ENCODE measurements at places on chromosomes 6 and 20.

DNA sequence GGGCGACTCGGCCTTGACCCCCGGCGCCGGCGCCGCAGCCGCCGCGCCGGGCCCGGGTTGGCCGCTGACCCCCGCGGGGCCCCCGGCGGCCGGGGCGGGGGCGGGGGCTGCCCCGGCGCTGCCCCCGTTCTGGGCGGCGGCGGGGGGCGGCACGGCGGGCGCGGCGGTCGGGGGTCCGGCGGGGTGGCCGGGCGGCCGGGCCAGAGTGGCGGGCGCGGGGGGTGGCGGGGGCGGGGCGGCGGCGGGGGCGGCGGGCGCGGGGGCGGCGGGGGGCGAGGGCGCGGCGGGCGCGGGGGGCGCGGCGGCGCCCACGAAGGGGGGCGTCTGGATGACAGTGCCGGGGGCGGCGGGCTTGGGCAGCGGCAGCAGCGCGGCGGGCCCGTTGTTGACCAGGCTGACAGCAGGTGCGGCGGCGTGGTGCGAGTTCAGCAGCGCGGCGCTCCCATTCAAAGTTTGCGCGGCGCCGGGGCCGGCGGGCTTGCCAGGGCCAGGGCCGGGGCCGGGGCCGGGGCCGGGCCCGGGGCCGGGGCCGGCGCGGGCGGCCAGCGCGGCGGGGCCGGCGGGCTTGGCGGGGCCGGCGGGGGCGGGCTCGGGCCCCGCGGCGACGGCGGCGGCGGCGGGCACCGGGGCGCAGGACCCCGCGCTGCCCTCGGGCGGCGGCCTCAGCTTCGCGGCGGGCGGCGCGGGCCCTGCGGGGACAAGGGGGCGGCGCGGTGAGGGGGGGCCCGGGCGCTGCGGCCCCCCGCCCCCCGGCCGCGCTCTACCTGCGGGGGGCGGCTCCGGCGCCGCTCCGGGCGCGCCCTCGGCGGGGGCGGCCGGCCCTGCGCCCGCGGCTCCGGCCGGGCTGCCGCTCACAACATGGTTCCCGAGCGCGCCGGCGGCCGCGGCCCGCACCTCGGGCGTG, 659 bp downstream of the TAF4 start:
- no peak for DNase-seq

GRCh38 chr20:50926530-50926929, 4.7 kb downstream of the ADNP start:
- DNase-seq: no peak

DNA sequence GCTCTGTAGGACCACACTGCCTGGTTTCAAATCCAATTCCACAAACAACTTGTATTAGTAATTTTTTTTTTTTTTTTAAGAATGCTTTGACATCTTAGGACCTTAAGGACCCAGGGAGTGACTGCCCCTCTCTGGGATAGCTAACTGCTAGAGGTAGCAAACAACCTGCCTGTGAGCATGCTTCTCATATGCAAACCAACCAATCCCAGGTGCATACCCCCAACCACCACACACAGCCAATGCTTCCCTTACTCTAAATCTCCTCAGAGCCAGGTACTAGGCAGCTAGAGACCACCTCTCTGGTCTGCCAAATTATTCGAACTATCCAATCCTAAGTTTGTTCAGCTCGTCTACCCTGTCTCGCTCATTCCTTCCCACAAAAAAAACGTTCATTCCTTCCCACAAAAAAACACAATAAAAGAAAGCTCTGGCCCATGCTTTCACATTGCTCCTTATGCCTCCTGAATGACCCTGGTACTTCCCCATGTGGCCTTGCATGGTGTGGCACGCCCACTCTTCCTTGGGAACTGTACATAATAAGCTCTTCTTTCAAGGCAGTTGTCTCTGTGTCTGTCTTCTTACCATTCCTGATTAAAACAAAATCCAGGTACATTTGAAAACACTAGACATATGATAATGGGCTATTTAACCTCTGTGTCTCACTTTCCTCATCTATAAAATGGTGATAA, 6.4 kb downstream of the SERAC1 start:
- peak; percentile 26 for DNase-seq

GRCh38 chr6:18100296-18100695, 22.2 kb downstream of the NHLRC1 start:
- no peak for DNase-seq

DNA sequence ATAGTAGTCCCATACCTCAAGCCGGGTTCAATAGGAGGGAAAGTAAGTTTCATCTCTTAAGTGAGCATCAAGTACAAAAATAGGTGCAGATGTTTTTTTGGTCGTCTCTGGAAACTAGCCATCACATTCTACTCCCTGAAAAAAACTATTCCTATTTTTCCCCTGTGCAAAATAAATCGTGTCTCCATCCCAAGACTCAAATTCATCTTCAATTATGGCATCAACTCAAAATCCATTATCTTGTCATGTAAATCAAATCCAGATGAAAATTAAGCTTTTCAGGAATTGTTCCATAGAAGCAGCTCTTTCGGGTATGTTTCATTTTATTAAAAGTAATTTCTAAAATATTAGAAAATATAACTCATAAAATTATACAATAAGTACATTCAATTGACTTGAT, 1368.4 kb downstream of the GRIK2 start:
- DNase-seq: no peak

GRCh38 chr6:20137240-20137639, 75.0 kb downstream of the MBOAT1 start:
- DNase-seq: no peak

DNA sequence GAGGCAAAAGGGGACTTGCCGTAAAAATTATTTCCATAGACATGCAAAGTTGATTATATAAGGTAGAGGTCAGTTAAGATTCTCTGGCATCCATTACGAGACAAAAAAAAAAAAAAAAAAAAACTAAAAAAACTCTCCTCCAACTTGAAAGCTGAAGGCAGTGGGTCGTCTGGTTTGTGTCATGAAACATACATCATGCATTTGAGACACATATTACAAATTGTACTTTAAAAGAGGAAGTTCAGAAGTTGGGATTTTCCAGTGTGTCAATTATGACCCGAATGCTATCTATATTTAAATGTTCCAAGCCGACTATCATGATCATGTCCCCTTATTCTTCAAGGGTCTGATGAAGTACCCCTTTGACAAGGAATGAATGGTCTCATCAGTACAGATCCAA, 125.1 kb downstream of the ZNF217 start:
- DNase-seq: no peak

GRCh38 chr6:40138273-40138720, 204.0 kb upstream of the MOCS1 start:
- DNase-seq: no peak

DNA sequence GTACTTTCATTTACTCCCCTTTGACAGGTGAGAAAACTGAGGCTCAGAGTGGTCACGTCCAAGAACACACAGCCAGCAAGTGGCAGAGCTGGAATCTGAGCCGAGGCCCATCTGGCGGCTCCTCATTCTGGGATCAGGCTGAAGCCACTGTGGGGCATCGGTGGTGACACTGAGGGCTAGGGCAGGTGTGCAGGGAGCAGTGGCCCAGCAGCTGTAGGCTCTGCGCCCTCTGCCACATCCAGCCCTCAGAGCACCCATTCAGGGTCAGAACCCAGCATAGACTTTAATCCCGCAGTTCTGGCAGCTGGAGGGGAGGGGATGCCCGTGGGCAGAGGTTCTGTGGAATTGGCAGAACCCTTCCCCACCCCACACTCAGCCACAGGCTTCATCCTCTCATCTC, 210.3 kb downstream of the PREX1 start:
- DNase-seq: no peak

DNA sequence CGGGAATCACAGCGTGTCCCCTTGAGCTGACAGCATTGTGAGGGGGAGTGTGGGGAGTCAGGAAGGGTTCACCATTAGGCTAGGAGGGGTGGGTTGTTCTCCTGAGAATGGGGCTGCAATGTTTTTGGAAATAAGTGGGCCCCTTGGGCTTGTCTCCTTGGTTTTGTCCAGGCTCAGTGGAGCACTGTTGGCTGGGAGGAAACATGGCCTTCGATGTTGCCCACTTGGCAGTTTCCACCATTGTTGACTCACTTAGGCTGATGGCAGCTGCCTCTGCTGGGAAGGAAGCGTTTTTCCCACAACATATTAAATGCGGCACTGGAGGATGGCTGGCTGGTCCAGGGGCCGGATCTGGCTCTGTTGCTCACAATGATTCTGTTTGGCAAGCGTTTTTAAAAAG, 512.1 kb downstream of the QKI start:
- no peak for DNase-seq

GRCh38 chr6:17673543-17674254, 33.0 kb downstream of the NUP153 start:
- no peak for DNase-seq

DNA sequence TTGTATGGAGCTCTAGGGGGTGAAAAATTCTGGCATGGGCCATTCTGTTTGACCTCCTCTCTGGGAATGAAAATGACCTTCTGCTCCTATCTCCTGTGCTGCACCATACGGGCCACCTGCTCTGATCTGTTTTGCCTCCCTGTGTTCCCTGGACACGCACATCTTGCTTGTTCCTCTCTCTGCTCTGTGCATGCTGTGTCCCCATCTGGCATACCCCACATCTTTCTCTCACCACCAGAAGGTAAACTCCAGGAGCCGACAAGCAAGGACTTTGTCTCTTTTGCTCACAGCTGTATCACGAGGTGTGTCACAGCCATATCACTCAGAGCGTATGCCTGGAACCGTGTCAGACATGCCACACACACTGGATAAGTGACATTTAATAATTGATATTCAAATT, 208.4 kb upstream of the DTNBP1 start:
- no peak for DNase-seq

GRCh38 chr6:56278171-56278591, 30.8 kb upstream of the COL21A1 start:
- no peak for DNase-seq

- DNase-seq: no peak
Measured at GRCh38 chr6:39681674-39682121, 43.5 kb downstream of the KIF6 start.

GRCh38 chr20:62409086-62409853, 2.2 kb upstream of the CABLES2 start:
- DNase-seq: no peak

GRCh38 chr6:38171997-38172738, 352.6 kb downstream of the ZFAND3 start:
- no peak for DNase-seq

DNA sequence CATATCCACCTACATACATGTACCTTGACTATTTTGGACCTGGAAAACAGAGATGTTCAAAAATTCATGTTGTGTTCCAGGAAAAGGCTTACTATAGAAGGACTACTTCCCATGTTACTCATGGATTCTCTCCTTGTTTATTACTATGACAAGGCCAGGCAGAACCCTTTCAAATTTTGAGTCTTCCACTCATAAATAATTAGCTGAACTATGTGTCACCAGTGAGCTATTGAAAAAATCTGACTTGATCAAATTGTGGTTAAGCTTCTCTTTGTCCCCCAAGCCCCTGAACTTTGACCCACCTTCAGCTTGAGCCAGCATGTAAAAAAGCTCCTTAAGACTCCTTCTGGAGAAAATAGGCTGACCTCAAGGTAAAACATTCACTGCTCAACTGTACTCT, 1142.8 kb upstream of the EYS start:
- DNase-seq: no peak

DNA sequence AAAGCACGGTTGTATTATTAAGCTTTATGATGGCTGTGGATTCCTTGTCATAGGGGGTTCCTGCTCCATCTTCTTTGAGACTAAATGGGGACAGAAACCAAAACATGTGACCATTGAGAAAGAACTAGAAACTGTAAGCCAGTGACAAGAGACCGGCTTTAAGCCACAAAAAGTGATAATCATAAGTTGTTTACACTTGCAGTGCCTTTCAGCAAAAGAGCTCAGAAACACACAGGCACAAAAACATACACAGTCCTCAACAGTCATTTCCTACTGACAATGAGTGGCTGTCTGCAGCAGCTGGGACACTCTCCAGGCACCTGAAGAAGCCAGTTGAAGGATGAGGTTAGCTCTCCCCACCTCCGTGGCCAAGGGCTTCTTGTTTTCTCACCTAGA, 20.0 kb upstream of the UBE2J1 start:
- DNase-seq: no peak

GRCh38 chr6:84358581-84358980, 131.1 kb upstream of the CEP162 start:
- no peak for DNase-seq

GRCh38 chr6:25107218-25107617, 171.5 kb upstream of the RIPOR2 start:
- no peak for DNase-seq

Data from AML-193 (cell line).